Stimulated activated CD4-positive, alpha-beta T cell treated with anti-CD3 and anti-CD28 coated beads, Interleukin-4, amount 100 ng/mL, for 1 hour (primary cell): ENCODE measurements at places on chromosomes 6 and 20.

GRCh38 chr6:166293731-166294584, 14.2 kb downstream of the PRR18 start:
- DNase-seq: no peak

DNA sequence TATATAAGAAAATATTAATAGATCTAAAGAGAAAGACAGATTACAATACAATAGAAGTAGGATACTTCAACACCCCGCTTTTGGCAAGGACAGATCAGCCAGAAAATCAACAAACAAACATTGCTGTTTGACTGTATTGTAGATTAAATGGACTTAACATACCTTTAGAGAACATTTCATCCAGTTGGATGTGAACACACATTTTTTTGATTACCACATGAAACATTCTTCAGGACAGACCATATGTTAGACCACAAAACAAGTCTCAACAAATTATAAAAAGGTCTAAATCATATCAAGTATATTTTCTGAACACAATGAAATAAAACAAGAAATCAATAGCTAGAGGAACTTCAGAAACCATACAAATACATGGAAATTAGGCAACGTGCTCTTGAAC, 148.2 kb downstream of the TRMT11 start:
- no peak for DNase-seq

DNA sequence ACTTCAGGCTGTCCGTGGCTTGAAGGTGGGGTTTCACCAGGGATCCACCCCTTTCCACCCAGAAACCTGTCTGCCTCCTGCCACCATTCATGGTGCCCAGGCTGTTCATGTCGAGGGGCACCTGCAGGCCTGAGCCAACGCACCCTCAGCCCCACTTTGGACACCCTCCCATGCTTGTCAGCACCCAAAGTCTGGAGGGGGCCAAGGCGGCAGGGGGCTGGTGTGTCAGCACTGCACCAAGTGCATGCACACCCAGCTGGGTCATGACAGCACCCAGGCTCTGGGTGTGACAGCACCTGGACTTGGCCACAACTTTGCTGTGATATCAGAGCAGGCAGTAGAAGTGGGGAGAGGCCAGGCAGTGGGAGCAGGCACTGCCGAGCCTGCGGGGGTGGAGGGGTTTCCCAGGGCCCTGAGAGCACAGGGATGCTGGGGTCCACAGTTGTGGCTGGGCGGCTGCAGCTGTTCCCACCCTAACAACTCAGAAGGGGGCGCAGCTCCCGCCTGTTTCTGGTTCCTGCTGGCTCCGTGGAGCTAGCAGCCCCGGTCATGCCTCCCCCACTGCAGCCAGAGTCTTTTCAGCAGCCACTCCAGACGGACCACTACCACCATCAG, 33.3 kb upstream of the GRM4 start:
- DNase-seq: no peak

DNA sequence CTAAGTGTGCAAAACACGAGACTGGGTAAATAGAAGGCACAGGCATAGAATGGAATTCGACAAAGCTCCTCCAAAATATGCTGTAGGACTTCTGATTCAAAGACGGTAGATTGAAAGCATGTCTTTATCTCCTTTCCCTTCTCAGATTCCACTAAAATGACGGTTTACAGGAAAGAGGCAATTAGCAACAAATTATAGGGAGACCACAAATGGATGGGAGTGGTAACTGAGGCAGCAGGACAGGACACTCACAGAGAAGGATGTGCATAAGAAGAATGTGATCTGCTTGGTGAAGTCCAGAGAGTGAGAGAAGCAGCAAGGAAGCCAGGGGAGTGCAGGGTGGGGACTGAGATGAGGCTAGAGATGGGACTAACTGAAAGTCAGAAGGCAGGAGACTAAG, 113.4 kb upstream of the MRPS10 start:
- no peak for DNase-seq

DNA sequence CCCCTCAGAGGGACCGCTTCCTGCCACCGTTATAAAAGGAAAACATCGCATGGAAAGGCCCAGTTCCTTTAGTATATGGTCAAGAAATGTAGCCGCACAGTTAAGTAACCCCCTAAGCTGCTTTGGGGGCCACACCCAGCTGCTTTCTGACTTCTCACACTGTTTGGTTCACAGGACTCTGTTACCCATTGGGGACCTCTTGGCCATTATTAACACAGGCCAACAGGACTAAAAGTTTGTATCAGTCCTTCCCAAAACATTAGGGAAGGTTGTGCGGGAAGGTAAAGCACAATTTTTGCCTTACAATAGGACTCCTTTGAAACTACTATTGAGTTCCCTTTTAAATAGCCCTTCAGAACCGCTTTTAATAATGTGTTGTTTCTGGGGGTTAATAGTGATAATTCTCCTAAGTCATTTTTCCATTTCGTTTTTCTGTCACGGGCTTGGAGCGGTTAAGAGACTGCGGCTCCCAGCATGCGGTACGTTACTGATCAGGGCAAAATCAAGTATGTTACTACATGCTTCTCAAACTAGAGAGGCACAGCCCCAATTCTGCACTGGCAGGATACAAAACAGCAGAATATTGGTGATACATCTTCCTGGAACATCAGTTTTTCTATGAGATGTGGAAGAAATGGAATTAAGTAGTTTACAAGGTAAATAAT, 668 bp upstream of the RPP40 start:
- DNase-seq: no peak

DNA sequence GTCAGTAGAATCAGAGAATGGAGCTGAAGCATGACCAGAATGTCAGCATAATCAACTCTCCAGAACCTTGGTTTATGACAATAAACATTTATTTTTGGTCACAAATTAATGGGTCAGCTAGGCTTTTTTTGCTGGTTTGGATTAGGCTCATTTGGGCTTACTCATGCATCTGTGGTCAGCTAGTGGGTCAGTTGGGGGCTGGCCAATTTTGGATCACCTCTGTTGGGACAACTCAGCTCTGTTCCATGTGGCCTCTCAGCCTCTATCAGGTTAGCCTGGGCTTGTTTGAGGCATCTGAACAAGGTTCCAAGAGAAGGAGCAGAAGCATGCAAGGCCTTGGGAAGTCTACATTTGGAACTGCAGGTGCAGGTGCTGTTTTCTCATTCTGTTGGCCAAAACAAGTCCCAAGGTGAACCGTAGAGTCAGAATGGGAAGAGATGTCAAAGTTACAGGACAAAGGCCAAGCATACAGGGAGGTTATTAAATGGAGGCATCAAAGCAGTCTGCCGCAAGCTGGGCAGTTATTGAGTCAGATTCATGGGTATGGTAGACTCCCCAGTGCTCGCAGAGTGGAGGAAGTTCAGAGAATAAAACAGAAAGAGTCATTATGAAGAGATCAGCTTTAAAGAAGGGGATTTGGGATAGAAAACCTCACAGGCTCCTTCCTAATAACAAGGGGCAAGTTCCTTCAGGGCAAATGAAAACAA, 173.0 kb downstream of the PLCB4 start:
- no peak for DNase-seq

DNA sequence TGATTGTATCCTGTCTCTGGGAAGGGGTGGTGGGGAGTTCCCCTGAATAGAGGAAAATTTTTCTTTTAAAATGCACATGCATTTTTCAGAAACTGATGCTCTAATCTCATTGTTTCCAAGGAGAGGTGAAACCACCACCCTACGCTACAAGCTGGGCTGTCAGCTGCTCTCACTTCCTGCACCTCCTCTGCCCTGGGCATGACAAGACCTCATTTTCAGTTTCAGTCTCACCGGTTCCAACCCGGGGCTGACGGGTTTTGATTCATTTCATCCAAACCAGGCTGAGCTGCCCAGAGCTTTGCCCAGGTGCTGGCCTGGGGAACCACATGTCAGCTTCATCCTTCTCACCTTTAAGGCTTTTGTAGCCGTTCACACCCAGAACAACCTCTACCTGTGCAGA, 99.7 kb downstream of the EYA2 start:
- peak; percentile 36 for DNase-seq

GRCh38 chr6:56593801-56594318, 48.8 kb downstream of the DST start:
- DNase-seq: no peak

DNA sequence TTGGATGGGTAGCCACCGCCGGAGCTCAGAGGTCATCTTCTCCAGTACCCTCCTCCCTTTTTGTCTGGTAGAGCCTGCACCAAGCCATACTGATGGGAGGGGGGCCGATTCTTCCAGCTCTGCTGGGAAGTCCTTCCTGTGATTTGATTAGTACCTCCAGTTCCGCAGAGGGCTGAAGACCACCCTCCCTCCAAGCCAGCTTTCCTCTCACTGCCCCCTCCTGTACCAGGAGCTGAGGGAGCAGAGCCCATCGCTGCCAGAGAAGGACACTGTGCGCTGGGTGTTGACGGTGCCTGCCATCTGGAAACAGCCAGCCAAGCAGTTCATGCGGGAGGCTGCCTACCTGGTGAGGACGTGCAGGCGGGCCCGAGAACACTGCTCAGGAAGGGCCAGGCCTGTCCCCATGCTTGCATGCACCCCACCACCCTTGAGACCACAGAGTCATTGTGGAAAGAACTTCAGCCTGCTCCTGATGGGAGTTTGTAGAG, 13.2 kb downstream of the HSPA12B start:
- DNase-seq: no peak

GRCh38 chr6:81263531-81264168, 488.8 kb downstream of the TENT5A start:
- no peak for DNase-seq

GRCh38 chr6:150813993-150814359, 51.5 kb upstream of the MTHFD1L start:
- no peak for DNase-seq
